ENCODE measurements at places on chromosomes 7 and 10. TPM values are rescaled to one million over a fixed set of nuclear protein-coding genes. Genes with fewer than 3 reads are reported as not detected.

DNA sequence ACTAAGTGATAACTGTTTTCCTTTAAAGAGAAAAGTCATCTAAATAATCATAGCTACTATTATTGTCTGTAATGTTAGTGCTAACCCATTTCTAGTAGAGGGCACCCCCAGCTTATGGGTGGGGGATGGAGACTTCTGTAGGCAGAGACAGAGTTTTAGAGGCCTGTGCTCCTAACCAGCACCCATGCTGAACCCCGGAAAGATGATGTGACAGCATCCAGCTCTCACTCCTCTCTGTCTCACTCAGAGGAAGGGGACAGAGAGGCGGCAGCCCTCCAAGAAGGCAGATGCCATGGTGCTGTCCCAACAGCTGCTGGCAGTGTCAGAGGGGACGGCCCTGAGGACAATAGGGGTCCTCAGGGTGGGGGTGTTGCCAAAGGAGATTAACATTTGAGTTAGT is 74.4 kb upstream of the PRLHR start:
- H3K27me3 ChIP-seq = no peaks in the 10 kb centered on the region
- no peak overlapping the region for H3K27ac ChIP-seq
- H3K36me3 ChIP-seq = no peaks in the 10 kb centered on the region
- peaks cover 18% of the 10 kb centered on the region for H3K4me1 ChIP-seq
- H3K4me3 ChIP-seq = no peak overlapping the region

DNA sequence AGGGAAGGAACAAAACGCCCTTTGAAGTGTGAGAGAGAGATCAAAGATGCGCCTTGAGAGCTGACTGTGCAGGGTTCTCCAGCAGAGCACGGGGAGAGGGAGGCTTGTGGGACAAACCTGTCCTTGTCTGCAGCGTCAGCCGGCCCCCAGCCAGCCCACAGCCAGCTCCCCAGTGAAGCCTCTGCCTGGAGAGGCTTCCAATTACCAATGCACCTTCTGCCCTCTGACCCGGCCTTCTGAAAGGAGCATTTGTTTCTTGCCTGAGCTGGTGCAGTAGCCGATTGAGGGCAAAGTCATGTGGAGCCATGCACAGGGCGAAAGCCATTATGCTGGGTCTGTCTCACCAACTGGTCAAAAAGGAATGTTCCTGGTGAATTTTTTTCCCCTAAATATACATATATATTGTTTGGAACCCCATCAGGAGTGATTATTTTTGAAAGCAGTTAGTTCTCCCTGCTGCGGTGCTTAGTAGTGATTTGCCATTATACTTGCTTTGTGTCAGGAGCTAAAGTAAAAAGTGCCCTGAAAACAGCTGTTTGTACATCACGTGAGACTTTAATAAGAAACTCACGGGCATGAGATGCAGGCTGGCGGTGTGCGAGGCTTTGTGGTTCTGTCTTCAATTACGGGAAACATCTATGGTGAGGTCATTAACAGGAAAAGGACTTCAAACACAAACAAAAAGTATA is 268.6 kb downstream of the KLF6 start:
- DNase-seq = peak; percentile 19
- peaks cover 5% of the 10 kb centered on the region for H3K27me3 ChIP-seq
- no peak overlapping the region for H3K27ac ChIP-seq

Gene AKR1E2
- 9.8 TPM for total RNA-seq

DNA sequence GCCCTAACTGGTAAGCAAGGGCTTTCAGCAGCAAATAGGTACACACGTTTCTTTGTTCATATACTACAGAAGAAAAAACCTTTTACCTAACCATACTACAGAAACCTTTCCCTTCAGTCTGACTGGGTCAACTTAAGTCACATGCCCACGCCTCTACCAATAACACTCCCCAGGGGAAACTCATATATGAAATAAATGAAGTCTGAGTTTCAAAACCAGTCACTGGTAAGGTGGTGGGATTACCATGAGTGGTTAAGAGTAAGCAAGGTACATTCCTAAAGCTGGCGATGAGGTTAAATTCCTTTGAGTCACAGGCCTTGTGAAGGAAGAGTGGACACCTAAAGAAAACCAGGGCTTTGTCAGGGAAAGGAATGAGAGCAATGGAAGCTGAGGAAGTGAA is 21.4 kb upstream of the KIF20B start:
- peaks cover 16% of the 10 kb centered on the region for H3K27me3 ChIP-seq
- peak; percentile 6 for DNase-seq
- no peaks in the 10 kb centered on the region for H3K4me1 ChIP-seq
- no peaks in the 10 kb centered on the region for H3K36me3 ChIP-seq

DNA sequence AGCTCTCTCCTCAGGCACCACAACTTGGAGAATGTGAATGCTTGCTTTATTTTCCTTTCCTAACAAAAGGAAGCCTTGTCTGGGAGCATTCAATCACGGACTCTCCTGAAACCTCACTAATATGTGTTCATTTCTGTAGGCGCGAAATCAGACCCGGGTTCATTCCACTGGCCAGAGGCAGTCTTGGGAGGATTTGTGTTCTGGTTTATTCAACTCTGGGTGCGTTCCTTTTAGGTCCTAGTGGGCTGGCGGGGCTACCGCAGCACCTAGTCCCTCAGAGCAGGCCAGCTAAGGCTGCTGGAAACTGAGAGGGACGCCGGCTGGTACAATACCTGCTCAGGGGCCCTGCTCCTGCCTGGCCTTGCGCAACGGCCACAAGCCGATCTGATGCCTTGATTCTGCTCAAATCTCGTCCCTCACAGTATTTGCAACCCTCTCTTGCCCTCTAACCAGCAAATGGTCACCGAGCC is 7.5 kb downstream of the HOXA4 start:
- H3K4me3 ChIP-seq = no peak overlapping the region
- no peak for DNase-seq
- H3K27ac ChIP-seq = no peak overlapping the region
- peaks cover 23% of the 10 kb centered on the region for H3K27me3 ChIP-seq
- H3K36me3 ChIP-seq = no peaks in the 10 kb centered on the region

- H3K4me3 ChIP-seq = no peak overlapping the region
- H3K36me3 ChIP-seq = no peaks in the 10 kb centered on the region
These were observed 66.6 kb upstream of the ZNF479 start for GRCh38 chr7:57198801-57199200.

DNA sequence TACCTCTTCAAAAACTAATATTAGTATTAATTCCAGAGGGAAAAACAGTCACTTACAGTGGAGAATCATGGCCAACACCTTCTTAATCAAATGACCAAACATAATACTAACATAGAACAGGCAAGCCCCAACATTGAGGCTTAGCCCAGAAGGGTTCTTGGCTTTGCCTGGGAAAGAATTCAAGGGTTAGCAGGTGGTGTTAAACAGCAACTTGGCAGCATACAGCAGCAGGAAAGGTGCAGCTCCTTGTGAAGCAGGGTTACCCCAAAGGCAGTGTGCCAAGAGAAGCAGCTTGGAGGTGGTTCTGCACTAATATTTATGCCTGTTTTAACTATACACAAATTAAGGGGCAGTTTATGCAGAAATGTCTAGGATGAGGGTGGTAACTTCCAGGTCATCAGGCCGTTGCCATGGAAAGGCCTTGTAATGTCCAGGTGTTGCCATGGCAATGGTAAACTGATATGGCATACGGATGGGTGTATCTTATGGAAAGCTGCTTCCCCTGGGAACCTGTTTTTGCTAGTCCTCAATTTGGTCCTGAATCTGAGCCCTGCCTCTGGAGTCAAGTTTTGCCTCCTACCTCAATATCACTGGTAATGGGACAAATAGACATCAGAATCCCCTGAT is 27.2 kb upstream of the BEND7 start:
- no peak overlapping the region for H3K4me3 ChIP-seq
- peaks cover 3% of the 10 kb centered on the region for H3K4me1 ChIP-seq
- H3K36me3 ChIP-seq = peaks cover 2% of the 10 kb centered on the region

Gene AEBP1
- 18.2 TPM for total RNA-seq

Gene NOM1
- total RNA-seq = 32.1 TPM

Gene VAX1
- not detected for total RNA-seq

GRCh38 chr7:142892951-142893350 is 7.4 kb upstream of the TRPV6 start:
- H3K4me3 ChIP-seq = no peak overlapping the region
- no peaks in the 10 kb centered on the region for H3K36me3 ChIP-seq
- H3K4me1 ChIP-seq = no peaks in the 10 kb centered on the region
- peaks cover 4% of the 10 kb centered on the region for H3K27me3 ChIP-seq
- H3K27ac ChIP-seq = no peak overlapping the region

Gene EN2
- total RNA-seq = not detected

DNA sequence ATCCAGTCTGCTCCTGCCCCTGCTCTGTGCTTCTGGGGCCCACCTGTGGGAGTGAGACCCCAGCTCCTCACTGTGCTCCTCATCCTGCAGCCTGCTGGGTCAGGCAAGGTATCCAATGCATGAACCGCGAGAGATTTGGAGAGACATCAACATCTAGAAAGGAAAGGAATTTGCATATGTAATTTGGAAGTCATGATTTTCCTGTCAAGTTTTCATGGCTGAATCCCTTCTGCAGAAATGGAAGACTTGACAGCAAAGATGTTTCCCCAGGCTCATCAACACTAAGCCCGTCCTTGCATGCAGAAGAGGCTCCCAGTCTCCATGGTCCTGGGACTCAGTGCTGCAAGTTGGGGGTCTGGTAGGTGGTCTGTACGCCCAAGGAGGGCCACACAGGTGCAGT is 176.9 kb upstream of the GRB10 start:
- no peaks in the 10 kb centered on the region for H3K27me3 ChIP-seq
- DNase-seq = no peak
- H3K27ac ChIP-seq = no peak overlapping the region
- no peaks in the 10 kb centered on the region for H3K36me3 ChIP-seq

Gene CYP2E1
- 0.25 TPM for total RNA-seq

Gene HMX2
- 0.18 TPM for total RNA-seq

DNA sequence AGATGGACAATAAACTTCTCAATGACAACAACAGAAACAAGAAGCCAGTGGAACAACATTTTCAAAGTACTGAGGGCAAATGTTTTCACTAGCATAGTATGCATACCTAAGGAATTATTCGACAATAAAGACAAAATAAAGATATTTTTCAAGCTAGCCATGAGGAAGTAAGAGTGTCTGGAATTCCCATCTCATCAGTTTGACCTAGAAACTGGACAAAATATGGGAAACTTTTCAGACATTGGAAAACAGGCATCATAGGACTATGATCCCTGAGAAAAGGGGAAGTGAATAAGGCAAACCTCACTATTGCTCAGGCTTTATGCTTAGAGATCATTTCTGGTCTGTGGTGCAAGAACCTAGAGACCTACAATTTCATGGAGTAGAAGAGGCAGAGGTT is 86.3 kb downstream of the OAT start:
- no peaks in the 10 kb centered on the region for H3K4me1 ChIP-seq
- no peaks in the 10 kb centered on the region for H3K36me3 ChIP-seq

Measured in activated CD4-positive, alpha-beta T cell treated with anti-CD3 and anti-CD28 coated beads for 36 hours (primary cell).